NCI-H2107 (cell line): ENCODE measurements at places on chromosomes 11 and 22.

DNA sequence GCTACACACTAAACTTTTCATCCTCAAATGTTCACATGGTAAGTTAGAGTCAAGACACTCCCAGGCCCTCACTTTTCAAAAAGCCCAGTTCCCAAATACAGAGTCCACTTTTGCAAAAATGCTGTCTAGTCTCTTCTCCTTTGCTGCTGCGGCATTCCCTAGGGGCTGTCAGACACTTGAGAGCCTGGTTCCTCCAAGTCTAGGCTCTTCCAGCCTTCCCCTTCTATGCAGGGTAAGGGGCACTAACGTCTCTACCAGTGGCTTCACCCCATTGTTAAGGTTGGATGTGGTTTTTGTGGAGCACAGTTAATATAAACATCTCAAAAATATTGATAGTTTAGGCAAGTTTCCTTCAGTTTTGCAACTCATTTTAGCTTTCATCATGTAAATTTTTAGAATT is 181.5 kb downstream of the KIF18A start:
- no peak for DNase-seq

GRCh38 chr11:113818426-113818825 is 38.8 kb downstream of the CLDN25 start:
- DNase-seq = no peak

DNA sequence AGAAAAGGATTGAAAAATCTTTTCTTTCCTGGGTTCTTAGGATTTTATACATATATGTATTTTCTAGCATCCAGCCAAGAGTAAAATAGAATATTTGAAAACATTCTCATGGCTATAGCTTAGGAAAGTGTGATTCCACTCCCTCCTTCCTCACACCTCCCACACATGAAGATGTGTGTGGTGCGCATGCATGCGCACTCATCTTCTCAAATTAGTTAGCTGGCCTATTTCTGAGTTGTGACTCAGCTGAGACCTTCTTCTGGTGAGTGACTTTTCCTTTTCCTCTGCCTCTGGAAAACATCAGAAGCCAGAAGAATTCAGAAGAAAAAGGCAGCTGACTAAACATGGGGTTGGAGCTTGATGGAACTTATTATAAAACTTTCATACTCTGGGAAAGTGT is 149.8 kb downstream of the OR4C45 start:
- DNase-seq = no peak

- no peak for DNase-seq
Observed at GRCh38 chr11:129265125-129265788, 73.1 kb upstream of the ARHGAP32 start.

DNA sequence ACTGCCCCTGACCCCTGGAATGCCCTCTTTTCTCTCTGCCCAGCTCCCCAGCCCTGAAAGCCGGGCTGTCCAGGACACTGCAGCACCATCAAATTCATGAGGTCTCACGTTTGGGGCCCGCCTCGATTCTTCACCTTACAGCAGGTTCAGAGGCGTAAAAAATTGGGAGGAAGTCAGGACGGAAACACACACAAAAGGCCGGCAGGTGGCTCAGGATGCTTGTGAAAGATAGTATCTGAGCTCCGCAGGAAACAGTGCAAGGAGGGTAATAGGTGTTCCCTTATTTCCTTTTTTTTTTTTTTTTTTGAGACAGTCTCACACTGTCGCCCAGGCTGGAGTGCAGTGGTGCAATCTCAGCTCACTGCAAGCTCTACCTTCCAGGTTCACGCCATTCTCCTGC is 4.1 kb downstream of the RFPL2 start:
- no peak for DNase-seq

DNA sequence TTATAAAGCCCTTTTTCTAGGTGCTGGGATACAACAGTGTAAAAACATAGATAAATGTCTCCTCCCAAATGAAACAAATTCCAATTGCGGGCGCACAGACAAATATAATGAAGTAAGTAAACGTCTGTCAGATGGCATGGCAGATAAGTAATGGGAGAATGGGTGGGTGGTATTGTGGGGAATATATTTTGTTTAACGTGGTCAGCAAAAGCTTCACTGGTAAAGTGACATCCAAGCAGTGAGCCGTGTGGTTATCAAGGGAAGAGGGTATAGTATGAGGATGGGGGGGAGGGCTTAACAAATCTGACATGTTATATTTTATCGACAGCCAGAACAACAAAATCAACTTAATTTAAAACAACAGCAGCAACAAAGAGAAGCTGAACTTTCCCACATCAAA is 1.2 kb downstream of the SVIP start:
- no peak for DNase-seq

- no peak for DNase-seq
Observed at GRCh38 chr11:2149864-2150847, 10.9 kb downstream of the INS start.

- no peak for DNase-seq
Observed at GRCh38 chr11:2432171-2432621, 12.1 kb downstream of the TRPM5 start.

DNA sequence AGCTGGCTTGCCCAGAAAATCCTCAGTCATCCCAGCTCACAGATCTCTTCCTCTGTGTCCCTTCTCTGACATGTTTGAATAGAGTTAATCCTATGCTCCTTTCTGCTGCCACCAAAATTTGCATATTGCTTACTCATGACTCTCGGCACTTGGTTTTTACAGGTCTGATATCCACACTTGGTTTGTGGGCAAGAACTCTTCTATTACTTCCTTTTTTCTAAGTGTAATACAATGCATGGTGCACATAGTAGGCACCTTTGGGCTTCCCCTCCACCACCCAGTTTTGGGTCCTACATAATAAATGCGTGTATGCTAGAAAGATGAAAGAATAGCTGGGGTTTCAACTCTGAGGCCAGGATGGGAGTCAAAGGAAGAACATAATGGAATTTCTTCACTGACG is 69.7 kb upstream of the GRK3 start:
- no peak for DNase-seq

DNA sequence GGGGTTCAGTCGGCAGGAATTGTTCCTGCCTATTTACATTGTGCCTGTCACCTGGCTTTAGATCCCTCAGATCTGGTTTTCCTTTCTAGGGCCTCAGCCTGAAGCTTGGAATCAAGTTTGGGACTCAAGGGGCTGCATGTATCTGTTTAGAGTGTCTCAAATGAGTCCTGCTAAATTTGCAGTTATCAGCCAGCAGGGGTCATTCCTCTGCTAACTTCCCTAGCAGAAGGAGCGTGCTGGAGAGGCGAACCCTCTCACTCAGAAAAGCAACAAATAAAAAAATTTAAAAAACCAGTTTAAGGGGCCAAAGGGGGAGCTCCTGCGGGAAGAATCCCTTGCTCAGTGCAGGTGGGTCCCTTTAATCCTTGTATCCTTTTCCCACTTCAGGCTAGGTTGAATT is 1220.2 kb downstream of the JRKL start:
- DNase-seq = no peak

DNA sequence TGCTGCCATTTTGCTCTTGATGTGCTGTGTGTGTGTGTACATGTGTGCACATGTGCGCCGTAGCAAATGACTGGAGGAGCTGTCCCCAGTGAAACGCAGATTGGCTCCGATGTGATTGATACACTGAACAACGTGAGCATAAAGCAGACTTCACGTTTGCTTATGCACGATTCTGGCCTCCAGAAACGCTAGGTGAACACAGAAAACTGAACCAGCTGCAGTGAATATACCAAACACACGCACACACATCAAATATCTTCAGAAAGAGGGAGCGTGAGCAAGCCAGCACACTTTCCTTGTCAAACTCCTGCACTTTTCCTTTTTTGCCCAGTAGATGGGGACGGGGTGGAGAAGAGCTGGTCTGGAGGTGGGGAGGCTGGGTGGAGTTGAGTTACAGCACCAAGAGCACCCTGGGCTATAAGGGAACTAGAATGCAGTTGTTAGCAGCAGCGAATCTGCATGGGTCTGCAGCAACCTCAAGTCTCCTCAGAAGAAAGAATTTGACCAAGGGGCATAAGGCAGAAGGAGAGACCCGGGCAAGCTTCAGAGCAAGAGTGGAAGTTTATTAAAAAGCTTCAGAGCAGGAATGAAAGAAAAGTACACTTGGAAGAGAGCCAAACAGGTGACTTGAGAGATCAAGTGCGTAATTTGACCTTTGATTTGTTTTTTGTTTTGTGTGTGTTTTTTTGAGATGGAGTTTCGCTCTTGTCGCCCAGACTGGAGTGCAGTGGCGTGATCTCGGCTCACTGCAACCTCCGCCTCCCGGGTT is 77.8 kb upstream of the CADM1 start:
- peak; percentile 43 for DNase-seq

GRCh38 chr22:22717664-22718063 is 73.2 kb downstream of the GGTLC2 start:
- no peak for DNase-seq

DNA sequence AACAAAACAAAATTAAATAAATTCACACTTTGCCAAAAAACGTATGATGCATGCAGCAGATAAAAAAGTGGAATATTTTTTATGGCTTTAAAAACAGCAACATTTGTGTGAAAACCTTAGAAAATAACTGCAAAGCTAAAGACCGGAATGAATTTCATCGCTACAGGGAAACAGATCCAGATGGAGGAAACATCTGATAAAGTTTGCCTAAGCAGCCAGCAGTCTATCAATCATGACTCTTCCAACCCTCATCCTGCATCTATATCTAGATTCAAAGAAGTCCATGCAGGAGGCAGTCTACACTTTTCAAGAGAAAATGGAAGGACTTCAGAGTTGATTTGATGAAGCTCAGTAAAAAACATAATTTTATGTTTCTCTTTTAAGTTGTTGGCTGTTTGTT is 126.8 kb downstream of the SWAP70 start:
- DNase-seq = no peak

GRCh38 chr11:12684315-12684714 is 10.1 kb downstream of the TEAD1 start:
- no peak for DNase-seq

DNA sequence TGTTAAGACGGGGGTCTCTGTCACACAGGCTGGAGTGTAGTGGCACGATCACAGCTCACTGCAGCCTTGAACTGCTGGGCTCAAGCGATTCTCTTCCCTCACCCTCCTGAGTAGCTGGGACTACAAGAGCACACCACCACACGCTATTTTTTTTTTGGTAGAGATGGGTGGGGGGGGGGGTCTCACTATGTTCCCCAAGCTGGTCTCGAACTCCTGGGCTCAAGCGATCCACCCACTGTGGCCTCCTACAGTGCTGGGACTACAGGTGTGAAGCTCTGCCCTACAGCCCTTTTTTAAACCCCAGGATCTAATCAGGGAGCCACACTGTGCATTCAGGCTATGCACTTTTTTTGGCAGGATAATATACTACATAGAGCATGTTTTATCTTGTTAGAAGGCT is 1.4 kb upstream of the DHCR7 start:
- no peak for DNase-seq

DNA sequence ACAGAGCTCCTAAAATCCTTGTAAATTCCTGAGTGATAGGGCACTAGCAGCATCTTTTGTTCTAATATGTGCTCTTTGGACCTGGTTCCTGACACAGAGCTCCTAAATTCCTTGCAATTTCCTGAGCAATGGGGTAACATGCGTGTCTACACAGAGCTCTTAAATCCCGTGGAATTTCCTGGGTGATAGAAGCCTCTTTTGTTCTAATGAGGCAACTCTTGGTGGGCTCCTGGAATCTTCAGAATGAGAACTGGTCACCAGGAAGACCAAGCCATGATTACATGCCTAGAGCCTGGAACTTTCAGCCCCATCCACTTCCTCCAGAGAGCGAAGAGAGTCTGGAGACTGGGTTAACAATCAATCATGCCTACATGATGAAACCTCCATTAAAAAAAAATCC is 19.0 kb downstream of the RSF1 start:
- no peak for DNase-seq
